ENCODE measurements at places on chromosomes 1 and 21.

DNA sequence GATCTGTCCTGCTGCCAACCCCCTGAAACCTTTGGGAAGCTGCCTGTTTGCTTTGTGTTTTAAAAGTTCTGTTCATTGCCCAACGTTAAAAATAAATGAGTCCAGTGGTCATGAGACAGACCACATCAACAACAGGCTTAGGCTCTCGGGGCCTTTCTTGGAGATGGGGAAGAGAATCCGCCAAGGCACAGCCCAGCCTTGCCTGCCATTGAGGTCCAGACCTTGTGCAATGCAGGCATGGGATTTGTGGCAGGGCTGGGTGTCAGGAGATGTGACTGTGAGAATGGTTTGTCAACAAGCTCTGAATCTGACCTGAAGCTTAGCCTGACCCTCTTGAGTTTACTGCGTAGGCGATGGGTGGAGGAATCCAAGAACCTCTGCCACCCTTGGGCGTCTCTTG lies 4.2 kb downstream of the SPSB1 start:
- DNase-seq: no peak

- DNase-seq: no peak
These were observed 110.2 kb downstream of the NAV1 start for GRCh38 chr1:201648907-201649721.

- DNase-seq: no peak
These were observed 7.2 kb upstream of the ETS2 start for GRCh38 chr21:38798481-38798882.

GRCh38 chr1:16153096-16153998 lies 2.5 kb downstream of the EPHA2 start:
- DNase-seq: no peak

- no peak for DNase-seq
These were observed 23.4 kb downstream of the PDE9A start for GRCh38 chr21:42676808-42677207.

DNA sequence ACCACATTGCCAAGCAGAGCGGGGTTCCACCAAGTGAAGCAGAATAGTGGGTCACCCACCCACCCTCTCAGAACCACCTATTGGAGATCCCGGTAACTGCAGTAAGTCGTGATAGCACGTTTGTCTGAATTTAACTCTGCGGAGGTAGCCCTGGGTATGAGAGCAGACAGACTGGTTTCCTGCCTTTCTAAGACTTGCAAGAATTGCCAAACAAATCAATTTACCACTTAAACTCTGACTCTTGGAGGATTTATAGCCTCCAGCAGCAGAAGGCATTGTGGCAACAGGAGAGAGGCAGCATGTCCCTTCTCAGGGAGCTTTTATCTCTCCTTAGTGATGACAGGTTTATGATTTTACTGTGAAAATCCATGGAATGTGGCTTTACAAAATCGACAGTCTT lies 287.9 kb upstream of the FMN2 start:
- DNase-seq: no peak

DNA sequence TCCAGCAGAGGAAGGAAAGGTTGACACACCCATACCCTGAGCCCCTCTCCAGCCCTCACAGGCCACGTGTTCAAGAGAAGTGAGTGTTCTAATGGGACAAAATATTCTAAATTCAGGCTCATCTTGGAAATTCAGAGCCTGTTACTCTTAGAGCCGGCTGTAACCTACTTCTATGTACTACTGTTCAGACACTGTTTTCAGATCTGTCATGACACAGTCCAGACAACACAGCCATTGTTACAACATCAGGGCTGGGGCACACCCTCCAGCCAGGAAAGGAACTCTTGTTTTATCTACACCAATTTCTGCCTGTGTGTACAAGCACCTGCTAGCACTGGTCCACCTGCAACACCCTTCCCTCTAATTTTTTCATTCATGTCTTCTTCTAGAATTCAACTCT lies 145.4 kb upstream of the C8B start:
- no peak for DNase-seq

DNA sequence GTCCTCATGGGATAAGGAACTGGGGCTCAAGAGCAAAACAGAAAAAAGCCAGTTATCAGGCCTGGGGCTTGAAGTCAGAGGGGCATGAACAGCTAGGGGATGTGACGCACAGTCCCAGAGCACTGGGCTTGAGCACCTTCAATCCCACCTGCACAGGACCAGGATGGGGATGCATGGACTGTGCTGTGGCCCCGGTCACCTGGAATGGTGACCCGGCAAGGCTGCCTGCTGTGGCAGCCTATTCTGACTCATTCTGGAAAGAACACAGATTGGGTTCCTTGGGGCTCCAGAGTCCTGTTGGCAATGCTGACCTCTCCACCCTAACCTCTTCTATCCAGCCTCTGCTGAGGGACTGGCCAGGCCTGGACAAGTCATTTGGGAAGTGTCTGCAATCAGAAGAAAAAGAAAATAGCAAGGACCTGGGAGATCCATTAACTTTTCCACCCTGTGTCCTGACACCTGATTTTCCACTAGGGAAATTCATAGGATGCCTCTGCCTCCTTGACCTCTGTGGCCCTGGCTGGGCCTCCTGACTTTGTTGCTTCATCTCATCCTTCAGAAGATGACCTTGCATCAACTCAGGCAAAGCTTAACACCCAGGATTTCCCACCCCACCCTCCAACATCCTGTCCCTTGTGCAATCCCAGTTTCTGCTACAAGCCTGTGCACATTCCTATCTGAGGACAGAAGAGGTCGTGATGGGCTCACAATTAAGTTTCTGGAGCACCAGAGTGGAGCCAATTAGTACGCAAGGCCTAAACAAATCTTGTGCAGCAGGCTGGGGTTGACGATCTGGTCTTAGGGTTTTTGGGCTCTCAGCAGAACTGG lies 17.9 kb upstream of the FMOD start:
- no peak for DNase-seq

DNA sequence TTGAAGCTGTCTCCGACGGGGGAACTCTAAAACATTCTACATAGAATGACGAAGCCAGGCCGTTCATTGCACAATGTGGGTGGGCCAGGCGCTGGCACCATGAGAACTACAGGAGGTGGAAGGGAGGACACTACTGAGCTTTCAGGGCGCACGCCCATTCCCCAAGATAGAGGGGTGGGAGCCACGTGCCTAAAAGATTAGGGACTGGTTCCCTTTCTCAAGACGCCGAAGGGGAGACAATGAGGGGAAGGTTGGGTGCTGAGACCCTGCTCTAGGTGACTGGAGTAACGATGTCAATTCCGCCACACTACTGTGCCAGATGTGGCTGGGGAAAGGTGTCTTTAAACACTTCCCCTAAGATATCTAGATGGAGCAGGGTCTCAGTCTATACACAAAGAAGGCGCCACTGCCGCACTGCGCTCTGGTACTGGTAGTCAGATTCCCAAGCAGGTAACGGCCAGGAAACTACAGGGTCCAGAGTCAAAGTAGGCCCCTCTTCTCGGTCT lies 782 bp downstream of the CSDE1 start:
- no peak for DNase-seq
